ENCODE measurements at places on chromosomes 3 and 15.

DNA sequence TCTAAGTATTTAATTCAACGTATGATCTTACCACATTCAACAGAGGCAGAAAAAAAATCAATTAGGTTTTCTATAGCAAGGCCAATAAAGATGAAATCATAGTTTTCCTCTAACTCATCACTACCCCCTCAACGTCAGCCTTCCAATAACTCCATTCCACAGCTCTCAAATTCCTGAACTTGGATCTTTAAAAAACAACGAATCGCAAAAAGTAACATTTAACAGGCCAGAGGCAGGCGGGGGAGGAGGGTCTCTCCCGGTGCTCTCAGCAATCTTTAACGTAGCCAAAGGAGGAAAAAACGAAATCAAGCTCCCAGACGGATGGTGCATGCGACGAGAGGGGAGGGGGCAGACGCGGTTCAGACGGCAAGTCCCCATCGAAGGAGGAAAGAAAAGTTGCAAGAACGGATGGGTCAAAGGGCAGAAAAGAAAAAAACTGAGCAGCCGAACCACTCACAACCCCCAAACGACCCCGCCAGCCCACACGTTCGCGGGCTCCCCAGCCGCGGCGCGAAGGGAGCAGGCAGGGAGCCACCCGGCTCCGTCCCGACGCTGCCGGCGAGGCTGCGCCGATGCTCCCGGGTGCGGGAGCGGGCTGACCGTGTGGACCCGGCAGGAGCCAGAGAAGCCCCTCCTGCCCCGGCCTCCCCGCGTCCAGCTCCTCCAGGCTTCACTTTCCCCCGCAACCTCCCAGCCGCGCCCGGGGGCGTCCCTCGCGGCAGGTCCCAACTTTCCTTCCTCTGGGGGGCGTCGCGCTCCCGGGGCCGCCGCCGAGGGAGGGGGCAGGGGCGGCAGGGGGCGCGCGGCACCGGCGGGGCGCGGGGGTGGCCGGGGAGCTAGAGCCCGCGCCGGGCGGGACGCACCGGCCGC lies 703 bp downstream of the PEAK1 start:
- DNase-seq, result peak; percentile 66

DNA sequence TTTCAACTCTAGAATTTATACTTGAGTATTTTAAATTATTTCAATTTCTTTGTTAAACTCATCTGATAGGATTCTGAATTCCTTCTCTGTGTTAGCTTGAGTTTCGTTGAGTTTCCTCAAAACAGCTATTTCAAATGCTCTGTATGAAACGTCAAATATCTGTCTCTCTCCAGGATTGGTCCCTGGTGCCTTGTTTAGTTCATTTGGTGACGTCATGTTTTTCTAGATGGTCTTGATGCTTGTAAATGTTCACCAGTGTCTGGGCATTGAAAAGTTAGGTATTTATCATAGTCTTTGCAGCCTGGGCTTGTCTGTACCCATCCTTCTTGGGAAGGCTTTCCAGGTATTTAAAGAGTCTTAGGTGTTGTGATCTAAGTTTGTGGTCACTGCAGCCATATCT lies 151.1 kb downstream of the KCNAB1 start:
- no peak for DNase-seq

- DNase-seq, result no peak
Observed at GRCh38 chr3:147572970-147573340, 163.8 kb downstream of the ZIC1 start.

GRCh38 chr3:116423374-116423773 lies 21.9 kb downstream of the LSAMP start:
- DNase-seq, result no peak

GRCh38 chr3:42935472-42935871 lies 29.5 kb downstream of the ZNF662 start:
- DNase-seq, result no peak

GRCh38 chr3:39255503-39256325 lies 24.1 kb downstream of the CX3CR1 start:
- peak; percentile 69 for DNase-seq

- no peak for DNase-seq
Observed at GRCh38 chr3:139518926-139519842, 20.4 kb downstream of the RBP1 start.

DNA sequence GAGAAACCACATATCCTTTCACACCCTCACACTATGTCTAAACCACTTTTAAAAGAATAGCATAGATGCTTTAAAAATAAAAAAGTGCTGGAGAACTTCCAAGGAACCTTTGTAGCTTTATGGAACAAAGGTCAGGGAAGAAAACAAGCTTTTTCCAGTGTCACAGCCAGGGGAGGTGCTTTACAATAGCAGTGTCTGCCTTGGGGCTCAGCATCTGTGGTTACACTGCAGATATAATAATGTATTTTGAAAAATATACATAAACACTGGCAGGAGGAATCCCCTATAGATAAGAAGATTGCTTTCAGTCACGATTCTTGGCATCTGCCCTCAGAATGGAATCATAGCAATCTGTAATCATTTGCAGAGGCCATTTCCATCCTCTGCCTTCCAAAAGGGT lies 362.4 kb upstream of the LRRC3B start:
- no peak for DNase-seq

GRCh38 chr3:35426366-35426958 lies 212.9 kb upstream of the ARPP21 start:
- no peak for DNase-seq

DNA sequence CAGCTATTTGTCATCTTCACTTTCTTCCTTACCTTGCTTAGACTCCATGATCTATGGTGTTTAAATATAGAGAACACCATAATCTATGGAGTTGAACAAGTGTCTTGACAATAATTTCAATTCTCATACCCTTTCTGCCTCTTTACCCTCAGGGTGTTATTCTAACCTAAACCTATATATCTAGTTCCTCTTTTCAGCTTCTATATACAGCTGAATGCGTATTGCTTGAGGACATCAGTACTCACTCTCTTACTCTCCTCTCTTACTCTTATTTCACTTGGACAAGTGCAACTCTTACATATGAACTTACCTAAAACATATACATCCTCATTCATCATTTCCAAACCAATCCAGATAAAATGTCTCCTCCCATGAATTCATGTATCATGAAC lies 187.1 kb downstream of the RAP2B start:
- no peak for DNase-seq

DNA sequence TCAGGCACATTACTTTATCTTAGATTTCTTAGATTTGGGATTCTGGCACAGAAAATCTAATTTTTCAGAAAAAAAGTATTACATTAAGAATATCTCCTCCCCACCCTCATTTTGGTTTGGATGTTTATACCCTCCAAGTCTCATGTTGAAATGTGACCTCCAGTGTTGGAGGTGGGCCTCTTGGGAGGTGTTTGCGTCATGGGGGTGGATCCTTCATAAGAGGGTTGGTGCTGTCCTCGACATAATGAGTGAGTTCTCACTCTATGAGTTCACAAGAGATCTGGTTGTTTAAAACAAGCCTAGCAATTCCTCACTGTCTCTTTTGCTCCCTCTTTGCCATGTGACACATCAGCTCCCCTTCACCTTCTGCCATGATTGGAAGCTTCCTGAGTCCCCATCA lies 45.6 kb upstream of the WWTR1 start:
- no peak for DNase-seq

DNA sequence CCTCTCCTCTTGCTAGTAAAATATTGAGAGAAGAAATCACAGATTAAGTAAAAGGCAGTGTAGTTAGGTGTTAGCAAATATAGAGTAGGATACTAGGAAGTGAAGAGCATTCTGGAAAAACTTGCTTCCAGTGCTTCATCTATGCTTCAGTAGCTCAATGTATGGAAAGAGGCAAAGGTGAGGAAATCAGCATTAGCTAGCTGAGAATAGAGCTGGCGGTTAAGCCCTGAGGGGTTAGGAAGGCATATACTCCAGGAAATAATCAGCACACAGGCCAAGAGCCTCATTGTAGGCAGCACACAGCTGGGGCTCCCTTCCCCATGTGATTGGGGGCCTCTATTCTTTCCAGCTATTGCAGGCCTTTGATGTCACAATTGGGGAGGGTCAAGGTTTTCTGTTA lies 13.8 kb downstream of the RCCD1 start:
- no peak for DNase-seq

DNA sequence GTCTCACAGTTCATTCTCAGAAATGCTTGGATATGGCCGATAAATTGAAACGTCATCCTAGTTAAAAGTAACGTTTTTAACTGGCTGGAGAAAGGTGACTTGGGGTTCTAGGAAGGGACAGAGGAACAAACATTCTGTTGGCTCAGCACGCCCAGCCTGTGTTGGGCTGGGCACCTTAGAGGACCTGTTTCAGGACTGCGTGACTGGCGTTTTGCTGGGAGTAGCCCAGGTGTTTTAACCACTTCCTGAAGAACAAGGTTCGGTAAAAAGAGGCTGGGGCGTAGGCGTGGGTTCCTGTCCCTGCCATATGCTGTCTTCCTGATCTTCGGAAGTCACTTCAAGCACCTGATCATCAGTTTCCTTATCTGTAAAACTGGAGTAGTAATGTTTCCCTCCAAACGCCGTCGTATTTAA lies 1.1 kb upstream of the TLNRD1 start:
- DNase-seq, result peak; percentile 40

- DNase-seq, result no peak
Observed at GRCh38 chr3:121894301-121894990, at the start of gene SLC15A2. SLC15A2 (plus strand) TSS chr3:121894401; CDS start chr3:121894477, 76 bp downstream.

DNA sequence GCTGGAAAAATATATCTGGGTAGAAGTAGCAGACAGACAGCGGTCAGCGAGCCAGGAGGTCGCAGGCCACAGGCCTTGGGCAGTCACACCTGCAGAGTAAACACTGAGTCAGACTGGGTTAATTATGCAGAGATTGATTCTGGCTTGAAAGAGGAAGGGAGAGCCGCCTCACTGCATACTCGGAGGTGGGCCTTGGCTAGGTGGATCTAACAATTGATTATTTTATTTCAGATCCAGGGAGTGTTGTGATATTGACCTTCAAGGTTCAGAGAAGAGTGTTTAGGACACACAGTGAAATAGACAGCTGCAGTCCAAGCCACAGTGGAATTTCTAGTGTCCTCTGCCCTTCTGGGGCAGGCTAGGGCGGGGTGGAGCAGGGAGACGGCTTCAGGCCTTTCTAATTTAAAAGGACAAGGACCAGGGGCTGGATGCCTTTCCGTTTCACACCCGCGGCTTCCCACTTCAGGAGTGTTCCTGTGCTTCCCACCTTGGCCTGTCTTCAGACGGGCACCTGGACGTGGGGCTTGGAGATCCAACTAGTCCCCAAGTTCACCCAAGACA lies 237.3 kb downstream of the XXYLT1 start:
- peak; percentile 55 for DNase-seq

DNA sequence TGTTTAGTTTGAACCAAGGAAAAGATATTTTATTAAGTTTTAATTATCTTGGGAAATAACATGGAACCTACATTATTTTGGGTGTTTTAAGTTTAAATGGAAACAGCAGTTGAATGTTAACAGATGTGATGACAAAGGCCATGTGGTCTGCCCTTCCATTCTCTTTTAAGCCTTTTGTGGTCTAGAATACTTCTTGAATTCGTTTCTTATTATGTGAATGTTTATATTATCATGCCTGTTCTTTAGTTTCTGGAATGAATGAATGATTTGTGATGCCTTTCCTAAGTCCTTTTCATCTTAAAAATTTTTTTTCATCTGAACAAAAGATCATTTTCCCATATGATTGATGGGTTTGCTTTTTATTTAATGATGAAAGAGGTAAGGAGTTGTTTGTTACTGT lies 44.6 kb downstream of the SNRK start:
- no peak for DNase-seq

DNA sequence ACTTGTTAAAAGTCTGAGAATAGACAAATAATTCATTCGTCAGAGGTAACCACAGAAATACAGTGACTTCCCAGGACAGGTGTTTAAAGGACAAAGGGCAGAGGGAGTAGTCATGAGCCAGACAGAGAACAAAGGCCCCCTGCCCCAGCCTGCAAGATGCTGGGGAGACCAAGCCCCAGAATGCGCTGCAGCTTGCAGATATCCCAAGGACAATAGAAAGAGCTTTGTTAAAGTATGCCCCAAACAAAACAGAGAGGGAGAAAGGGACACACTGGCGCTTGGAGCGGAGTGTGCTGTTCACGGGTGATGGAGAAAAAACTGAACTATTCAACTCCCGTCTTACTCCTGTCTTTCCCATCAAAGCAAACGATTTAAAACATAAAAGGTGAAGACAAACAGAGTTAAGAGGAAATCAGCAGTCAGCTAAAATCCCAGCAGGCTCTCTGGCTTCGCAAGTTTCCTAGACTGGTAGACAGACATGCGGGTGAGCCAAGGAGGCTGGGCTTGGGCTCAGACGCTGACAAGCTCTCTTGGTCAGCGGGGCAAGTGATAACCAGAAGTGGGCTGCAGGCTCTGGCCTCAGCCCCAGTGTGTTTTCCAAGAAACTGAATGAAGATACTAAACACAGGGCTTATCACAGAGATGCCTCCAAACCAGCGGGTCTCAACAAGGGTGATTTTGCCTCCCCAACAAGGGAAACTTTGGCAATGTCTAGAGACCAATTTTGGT lies 130.1 kb downstream of the UACA start:
- DNase-seq, result no peak

- DNase-seq, result no peak
Observed at GRCh38 chr3:102095383-102095782, 246.1 kb downstream of the NFKBIZ start.

- DNase-seq, result no peak
Observed at GRCh38 chr3:43962043-43962442, 271.3 kb downstream of the ABHD5 start.

DNA sequence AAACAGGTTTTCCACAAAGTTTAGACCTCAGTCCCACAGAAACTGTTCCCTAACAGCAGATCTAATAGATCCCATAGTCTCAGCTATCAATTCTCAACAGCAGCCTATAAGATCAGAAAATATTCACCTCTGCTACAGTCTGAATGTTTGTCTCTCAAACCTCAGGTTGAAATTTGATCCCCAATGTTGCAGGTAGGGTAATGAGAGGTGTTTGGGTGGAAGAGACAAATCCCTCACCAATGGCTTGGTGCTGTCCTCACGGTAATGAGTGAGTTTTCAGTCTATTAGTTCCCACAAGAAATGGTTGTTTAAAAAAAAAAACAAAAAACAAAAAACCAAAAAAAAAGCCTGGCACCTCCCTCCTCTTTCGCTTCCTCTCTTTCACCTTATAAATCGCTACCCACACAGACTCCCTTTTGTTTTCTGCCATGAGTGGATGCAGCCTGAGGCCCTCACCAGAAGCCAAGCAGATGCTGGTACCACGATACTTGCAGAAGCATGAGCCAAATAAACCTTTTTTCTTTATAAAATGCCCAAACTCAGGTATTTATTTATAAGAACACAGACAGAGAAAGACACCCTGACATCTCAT lies 14.2 kb downstream of the ZNF280D start:
- DNase-seq, result no peak

DNA sequence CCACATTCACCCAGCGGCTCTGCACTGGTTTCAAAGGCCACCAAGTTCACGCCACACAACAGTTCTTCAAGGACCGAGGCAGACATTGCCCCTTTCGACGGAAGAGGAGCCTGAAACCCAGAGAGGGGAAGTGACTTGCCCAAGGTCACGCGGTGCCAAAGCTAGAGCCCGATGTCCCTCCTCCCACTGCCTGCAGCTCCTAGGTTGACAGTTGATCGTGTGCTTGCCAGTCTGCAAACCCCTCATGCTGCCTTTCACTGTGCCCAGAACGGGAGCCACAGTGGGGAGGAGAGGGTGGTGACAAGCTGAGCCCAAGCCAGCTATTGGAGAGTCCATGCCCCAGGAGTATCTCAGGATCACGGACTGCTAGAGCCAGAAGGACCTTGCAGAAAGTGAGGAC lies 230.9 kb downstream of the XXYLT1 start:
- no peak for DNase-seq

- DNase-seq, result no peak
Observed at GRCh38 chr3:37214076-37214475, 39.7 kb upstream of the LRRFIP2 start.
